ENCODE measurements at places on chromosomes 3 and 15.

DNA sequence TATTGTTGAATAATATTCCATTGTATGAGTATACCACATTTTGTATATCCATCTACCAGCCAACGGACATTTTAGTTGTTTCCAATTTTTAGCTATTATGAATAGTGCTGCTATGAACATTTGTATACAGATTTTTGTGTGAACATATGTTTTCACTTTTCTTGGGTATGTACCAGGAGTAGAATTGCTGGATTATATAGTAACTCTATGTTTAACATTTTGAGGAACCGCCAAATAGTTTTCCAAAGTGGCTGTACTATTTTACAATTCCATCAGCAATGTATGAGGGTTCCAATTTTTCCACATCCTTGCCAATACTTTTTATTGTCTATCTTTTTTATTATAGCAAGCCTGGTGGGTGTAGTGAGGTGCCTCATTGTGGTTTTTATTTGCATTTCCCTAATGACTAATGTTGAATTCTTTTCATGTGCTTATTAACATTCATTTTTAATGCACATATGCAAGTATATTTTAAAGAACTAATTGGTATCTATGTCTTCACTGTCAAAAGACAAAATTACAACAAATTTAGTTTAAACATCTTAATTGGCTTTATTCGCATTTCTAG lies 77.5 kb upstream of the PIAS1 start:
- DNase-seq: no peak

DNA sequence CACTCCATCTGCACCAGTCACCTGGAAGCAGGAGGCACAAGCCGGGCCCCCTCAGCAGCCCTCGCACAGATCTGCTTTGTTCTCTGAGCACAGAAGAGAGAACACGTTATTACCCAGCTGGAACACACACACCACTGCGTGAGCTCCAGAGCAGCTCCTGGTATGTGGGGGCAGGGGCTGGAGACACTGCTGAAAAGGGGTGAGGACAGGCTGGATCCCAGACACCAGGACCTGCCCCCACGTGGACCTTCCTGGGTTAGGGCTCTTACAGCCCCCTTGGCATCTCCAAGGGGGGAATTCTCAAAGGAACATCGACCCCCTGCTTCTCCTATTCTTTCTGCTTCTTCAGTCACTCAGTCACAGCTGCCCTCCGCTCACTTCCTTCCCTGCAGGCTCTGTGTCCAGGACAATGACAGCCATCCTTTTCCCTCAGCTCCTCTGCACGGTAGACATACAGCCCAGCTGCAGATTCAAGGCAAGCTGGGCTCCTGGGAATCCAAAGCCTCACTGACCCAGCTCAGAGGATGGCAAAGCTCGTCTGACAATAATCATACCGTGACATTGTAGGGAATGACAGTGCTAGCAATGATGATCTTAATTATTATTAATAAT lies 33.7 kb downstream of the PRR20G start:
- no peak for DNase-seq

- DNase-seq: no peak
These were observed 18.6 kb downstream of the DNAJC19 start for GRCh38 chr3:180970931-180971330.

- DNase-seq: no peak
These were observed 137.4 kb downstream of the SERPINI1 start for GRCh38 chr3:167872941-167873340.

GRCh38 chr3:172856795-172857742 lies 106.5 kb downstream of the ECT2 start:
- DNase-seq: no peak

GRCh38 chr15:82832601-82833361 lies 23.4 kb downstream of the WHAMM start:
- DNase-seq: peak; percentile 37

- no peak for DNase-seq
These were observed 2.5 kb upstream of the DNAJC13 start for GRCh38 chr3:132414841-132415240.

GRCh38 chr3:136898549-136898948 lies 36.5 kb downstream of the NCK1 start:
- no peak for DNase-seq

DNA sequence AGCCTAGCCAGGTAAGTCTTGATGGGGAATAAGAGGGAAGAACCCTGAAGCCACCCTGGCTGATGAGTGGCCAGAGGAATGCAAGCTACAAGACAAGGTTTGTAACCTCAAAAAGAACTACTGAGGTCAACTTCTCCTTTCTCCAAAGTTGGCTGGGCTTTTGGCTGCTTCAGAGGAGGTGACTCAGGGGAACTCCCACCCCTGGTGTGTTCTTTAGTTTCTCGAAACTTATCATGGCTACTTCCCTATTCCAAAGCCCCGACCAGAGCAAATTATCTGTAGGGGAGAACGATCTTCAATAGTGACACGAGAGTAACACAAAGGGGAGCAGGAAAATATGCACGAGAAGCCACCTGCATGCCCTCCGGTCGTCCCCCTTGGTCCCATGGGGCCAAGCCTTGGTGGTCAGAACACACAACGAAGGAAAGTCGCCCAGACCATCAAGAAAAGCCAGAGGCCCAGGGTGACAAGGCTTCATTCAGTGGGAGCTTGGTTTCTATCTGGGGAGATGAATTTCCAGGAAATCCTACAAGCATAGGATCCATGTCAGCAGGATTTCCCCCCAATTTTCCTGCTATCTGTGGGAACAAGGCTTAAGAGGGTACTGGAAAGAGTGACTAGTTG lies 6.5 kb upstream of the BCL2A1 start:
- no peak for DNase-seq

GRCh38 chr3:38480930-38481329 lies 15.2 kb upstream of the EXOG start:
- DNase-seq: no peak

DNA sequence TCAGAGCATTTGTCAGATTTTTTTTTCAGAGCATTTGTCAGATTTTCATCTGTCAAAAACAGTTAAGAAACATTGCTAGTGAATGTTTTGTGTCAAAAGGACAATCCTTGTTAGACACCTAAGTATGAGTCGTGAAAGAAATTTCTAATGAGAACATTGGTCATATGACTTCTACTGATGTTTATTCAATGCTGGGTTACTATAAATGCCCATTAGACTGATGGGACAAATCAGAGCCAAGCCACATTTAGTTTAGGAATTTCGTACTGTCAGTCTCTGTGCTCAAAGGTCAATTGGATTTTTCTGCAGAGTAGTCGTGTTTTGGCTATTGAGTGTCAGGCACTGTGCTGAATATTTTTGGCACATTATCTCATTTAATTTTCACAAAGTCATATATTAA lies 31.6 kb downstream of the TSC22D2 start:
- no peak for DNase-seq

- DNase-seq: no peak
These were observed 301.5 kb upstream of the TLE3 start for GRCh38 chr15:70399204-70399603.

- DNase-seq: no peak
These were observed 694.9 kb downstream of the MECOM start for GRCh38 chr3:168968609-168969008.

GRCh38 chr3:72079369-72079872 lies 294.5 kb upstream of the PROK2 start:
- no peak for DNase-seq

GRCh38 chr3:30539206-30539605 lies 67.2 kb upstream of the TGFBR2 start:
- DNase-seq: no peak

DNA sequence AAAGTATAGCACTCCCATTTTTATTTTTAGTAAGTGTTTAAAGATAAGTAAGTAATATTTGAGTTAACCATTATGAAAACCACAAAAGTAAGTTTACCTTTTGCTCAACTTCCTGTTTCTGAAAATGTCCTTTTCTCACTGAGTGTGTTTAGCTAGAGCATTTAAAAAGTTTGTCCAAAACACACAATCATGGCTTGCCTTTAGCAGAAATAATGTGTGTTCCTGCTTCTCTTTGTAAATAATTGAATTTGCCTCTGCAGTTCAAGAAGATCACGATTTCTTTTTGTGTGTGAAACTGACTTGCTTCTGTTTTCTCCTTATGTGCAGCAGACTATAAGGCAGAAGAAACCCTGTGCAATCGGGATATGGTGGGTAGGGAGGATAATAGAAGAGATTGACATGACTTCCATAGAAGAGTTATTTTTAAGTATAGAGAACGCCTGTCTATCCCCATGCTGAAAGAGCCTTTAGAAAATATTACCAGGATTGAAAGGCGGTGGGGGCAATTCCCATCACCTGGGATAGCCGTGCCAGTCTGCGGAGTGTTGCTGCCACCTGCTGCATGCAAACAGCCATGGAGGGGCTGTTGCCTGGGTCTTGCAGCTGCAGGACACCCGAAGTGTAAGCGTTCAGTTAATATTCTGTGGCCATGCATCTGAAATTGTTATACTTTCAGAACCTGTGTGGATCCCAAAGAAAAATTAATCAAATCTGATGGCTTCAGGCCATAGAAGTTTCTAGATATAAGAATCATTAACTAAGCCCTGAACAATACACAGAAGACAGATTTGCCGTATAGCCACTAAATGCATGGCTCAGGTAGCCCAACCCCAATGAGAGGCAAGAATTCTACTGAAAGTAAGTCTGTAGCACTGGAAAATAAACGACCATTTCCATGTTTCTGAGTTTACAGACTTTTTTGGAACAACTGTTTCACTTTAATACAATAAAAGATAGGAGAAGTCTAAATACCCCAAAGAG lies 2.4 kb upstream of the CD96 start:
- peak; percentile 45 for DNase-seq

- no peak for DNase-seq
These were observed 443 bp upstream of the NR2F2 start for GRCh38 chr15:96330064-96330449.

DNA sequence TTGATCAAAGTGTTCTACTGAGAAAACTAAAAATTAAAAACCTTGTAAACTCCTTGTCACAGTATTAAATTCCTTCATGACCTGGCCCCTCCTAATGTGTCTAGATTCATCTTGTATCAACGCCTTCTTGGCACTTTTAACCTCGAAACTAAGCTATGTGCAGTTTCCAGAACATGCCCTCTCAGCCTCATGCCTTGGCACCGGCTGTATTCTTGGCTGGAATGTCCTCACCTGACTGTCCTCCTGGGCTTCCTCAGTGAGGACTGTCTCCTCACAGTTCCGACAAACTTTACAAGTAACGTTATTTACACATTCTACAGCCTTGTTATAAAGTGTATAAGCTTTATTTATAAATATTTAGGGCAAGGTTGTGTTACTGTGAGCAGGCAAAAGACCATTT lies 196.5 kb upstream of the SLC2A2 start:
- DNase-seq: no peak

DNA sequence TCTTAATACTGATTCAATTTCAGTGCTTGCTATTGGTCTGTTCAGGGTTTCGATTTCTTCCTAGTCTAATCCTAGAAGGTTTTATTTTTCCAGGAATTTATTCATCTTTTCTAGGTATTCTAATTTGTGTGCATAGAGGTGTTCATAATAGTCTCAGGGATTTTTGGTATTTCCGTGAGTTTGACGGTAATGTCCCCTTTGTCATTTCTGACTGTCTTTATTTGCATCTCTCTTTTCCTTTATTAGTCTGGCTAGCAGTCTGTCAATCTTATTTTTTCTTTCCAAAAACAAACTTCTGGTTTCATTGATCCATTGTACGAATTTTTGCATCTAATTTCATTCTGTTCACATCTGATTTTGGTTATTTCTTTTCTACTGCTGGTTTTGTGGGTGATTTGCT lies 35.2 kb upstream of the CD200R1L start:
- no peak for DNase-seq

DNA sequence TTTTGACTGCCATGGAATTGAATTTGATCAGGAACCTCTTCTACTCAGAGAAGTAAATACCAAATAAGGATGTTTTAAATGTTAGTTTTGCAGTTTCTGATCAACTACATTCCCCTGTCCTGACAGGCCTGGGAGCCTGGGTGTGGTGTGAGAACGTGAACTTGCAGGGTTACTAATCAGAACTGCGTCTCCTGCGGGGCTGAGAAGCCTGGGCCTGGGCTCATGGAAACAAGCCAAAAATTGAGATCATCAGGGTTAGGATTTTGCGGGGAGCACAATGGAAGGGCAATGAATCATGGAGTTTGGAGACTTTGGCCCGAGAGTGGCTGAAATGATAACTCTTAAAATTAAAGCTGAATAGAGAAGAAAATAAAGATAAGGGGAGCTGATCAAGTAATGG lies 47.8 kb upstream of the C3orf70 start:
- DNase-seq: no peak

DNA sequence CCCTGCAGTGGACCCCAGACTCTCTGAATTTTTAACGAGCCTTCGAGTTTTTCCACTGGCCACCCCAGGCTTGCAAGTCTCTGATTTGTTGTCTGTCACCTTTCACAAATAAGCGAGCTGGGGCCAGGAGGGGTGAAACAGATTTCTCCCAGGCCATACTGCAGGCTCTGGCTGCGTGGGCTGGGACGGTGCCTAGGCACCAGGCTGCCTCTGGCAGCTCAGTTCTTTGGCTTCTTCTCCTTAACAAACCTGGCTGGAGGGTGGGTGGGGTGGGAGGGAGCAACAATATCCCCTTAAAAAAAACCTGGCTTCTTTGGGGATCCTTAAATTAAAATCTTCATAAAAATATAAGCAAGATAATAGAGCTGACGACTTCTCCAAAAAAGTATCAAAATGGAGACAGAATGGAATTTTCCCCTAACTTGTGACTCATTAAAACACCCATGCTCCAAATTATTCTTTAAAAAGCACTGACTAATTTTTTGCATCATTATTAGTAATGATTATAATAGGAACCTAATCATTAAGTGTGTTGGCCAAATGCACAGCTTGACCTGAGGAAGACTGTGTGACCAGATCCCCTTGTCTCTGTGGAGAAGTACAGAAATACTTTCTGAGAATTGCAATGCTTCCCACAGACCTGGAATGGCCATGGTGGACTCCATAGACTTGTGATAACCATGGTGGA lies 84.1 kb downstream of the SNRK start:
- DNase-seq: no peak

- DNase-seq: peak; percentile 39
These were observed 10.0 kb downstream of the CRYGS start for GRCh38 chr3:186534113-186534669.

DNA sequence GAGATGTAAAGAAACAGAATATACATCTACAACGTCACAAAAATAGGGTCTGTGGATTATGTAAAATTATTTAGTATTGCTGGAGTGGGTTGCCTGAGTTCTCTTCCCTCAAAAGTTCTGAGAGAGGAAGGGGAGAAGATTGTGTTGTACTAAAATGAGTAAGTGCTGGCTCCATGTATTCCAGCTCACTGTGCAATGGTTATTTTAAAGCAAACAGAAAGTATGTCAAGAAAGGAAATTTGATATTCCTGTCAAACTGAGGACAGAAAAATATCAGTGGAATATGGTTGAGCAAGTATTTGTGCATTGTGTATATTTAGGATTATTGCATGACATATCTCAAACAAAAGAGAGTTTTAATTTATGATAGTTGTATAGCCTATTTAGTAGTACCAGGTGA lies 2.2 kb downstream of the TRPC1 start:
- DNase-seq: no peak

DNA sequence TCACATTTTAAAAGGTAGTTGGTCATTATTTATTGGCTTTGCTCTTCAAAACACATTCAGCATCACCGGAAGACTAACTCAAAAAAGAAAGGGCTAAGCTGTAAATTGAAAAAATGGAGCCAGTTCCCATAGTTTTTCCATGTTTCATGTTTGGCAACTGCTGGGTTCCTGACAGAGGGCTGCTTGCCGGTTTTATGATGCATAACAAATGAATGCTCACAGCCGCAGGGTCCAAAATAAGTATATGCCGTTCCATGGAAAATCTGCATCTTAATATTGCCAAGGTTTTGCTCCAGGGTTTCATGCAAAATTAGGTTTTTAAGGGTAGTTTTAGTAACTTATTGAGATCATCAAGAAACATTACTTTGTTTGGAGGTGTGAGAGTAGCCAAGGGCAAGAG lies 15.8 kb downstream of the SLC12A1 start:
- no peak for DNase-seq
